ENCODE measurements at places on chromosomes 2 and 18. TPM values are rescaled to one million over a fixed set of nuclear protein-coding genes. Genes with fewer than 3 reads are reported as not detected.
A peak's percentile ranks its signal among the peaks of the same experiment; 100 is the strongest.

DNA sequence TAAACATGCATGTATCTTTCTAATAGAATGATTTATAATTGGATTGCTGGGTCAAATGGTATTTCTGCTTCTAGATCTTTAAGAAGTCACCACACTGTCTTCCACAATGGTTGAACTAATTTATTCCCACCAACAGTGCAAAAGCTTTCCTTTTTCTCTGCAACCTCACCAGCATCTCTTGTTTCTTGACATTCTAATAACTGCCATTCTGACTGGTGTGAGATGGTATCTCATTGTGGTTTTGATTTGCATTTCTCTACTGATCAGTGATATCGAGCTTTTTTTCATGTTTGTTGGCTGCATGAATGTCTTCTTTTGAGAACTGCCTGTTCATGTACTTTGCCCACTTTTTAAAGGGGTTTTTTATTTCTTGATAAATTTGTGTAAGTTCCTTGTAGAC, 182.5 kb downstream of the ANKRD44 start:
- no peaks in the 10 kb centered on the region for H3K4me1 ChIP-seq
- H3K36me3 ChIP-seq: no peaks in the 10 kb centered on the region
- no peak overlapping the region for H3K27ac ChIP-seq
- no peak for DNase-seq

- H3K36me3 ChIP-seq: no peaks in the 10 kb centered on the region
- H3K4me3 ChIP-seq: no peak overlapping the region
- DNase-seq: no peak
- no peak overlapping the region for H3K27ac ChIP-seq
- H3K4me1 ChIP-seq: no peaks in the 10 kb centered on the region
Observed at GRCh38 chr18:41569867-41570266, 385.2 kb upstream of the PIK3C3 start.

DNA sequence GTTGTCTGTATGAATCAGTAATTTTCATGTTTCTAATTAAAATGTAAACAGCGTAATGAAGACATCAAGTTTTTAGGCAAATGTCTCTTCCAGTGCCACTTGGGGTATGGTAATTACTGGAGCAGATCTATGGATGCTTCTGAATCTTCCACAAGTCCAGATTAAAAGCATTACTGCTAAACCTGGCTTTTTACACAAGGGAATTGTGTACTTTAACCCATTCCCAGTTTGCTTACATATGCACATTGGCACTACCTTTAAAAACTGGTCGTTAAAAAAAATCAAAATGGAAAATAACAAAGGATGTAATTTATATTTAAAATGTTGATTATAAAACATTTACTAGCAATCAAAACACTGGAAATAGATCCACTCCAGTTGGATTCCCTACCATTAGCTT, 19.7 kb downstream of the FIGN start:
- H3K27me3 ChIP-seq: no peaks in the 10 kb centered on the region
- no peak overlapping the region for H3K4me3 ChIP-seq
- no peaks in the 10 kb centered on the region for H3K4me1 ChIP-seq
- no peak overlapping the region for H3K27ac ChIP-seq

DNA sequence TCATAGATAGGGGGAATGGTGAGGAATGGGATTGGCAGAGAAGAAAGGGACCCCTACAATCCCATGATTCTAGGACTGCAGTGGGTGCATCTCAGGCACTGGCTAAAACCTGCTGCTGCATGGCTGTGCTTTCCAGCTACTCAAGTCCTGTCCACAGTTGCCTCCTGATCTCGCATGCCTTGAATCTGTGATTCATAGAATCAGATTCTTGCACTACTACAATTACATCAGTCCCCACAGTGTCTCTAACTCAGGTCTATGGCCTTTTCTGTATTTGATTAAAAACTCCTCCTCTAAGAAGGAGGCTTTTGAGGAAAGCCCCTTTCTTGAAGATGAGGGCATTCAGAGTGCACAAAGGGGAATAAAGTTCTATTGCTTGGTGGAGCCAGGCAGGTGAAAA, 117.4 kb downstream of the LRATD1 start:
- H3K4me1 ChIP-seq: no peaks in the 10 kb centered on the region
- H3K27ac ChIP-seq: no peak overlapping the region
- no peak for DNase-seq
- no peaks in the 10 kb centered on the region for H3K27me3 ChIP-seq
- H3K36me3 ChIP-seq: no peaks in the 10 kb centered on the region

- DNase-seq: no peak
- H3K4me3 ChIP-seq: no peak overlapping the region
- no peaks in the 10 kb centered on the region for H3K27me3 ChIP-seq
- H3K36me3 ChIP-seq: no peaks in the 10 kb centered on the region
- no peaks in the 10 kb centered on the region for H3K4me1 ChIP-seq
Observed at GRCh38 chr2:176614930-176615329, 345.7 kb downstream of the MTX2 start.

- no peaks in the 10 kb centered on the region for H3K36me3 ChIP-seq
- H3K27me3 ChIP-seq: peaks cover 23% of the 10 kb centered on the region
- H3K4me1 ChIP-seq: no peaks in the 10 kb centered on the region
- H3K4me3 ChIP-seq: no peak overlapping the region
Observed at GRCh38 chr2:31581124-31581795, 522 bp upstream of the SRD5A2 start.

GRCh38 chr2:65528241-65528574, 95.8 kb upstream of the SPRED2 start:
- DNase-seq: no peak
- no peak overlapping the region for H3K4me3 ChIP-seq
- H3K36me3 ChIP-seq: no peaks in the 10 kb centered on the region
- H3K27ac ChIP-seq: no peak overlapping the region

DNA sequence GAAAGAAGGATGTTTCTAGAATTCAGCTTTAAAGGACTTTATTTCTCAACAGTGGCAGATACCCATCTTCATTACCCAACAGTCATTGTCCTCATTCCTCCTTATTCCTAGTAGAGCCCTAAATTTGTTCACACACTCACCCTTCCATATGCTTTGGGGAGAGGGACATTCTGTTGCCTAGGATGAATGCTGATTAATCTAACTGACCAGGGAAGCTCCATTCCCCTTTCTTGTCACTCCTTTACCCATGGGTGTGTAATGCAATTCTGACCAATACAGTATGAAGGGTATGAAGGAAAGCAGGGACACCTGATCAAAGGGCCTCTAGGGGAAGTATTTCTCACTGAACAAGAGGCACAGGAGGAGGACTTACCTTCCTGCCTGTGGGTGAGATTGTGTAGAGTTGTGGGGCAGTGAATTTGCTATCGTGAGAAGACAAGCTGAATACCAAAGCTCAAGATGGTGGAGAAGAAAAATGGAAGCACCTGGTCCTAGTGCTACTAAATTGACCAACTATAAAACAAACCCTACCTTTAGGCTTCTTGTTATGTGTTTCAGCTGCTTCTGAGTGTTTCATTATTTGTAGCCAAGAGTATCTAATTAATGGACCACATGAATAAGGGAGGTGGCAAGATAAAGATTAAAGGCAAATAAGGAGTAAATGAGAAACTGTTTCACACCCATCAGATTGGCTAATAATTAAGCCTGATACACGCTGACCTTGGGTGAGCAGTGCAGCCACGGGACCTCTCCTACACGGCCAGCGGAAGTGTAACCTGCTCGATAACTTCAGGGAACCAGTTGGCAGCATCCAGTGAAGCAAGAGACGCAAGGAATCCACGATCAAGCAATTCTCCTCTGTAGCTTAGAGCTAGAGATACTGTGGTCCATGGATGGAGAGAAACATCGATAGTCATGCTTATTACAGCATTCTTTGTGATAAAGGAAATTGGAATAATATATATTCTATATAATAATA, 202.3 kb downstream of the MYCN start:
- no peaks in the 10 kb centered on the region for H3K36me3 ChIP-seq
- H3K27ac ChIP-seq: no peak overlapping the region
- no peaks in the 10 kb centered on the region for H3K27me3 ChIP-seq
- DNase-seq: no peak
- no peak overlapping the region for H3K4me3 ChIP-seq

DNA sequence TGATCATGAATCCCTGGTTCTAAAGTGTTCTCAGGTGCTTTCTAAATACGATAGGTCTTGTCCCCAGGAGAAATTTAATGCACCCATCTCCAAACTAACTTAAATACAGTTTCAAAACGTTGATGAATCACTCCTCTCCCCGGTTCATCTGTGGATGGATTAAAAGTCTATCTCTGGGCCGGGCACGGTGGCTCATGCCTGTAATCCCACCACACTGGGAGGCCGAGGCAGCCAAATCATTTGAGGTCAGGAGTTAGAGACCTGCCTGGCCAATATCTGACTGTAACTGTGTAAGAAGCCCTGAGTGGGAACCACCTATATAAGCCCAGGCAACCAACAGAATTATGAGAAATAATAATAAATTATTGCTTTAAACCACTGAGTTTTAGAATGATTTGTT, 78.7 kb downstream of the LONRF2 start:
- no peak for DNase-seq
- no peaks in the 10 kb centered on the region for H3K4me1 ChIP-seq
- H3K27me3 ChIP-seq: no peaks in the 10 kb centered on the region
- no peak overlapping the region for H3K4me3 ChIP-seq
- no peak overlapping the region for H3K27ac ChIP-seq

DNA sequence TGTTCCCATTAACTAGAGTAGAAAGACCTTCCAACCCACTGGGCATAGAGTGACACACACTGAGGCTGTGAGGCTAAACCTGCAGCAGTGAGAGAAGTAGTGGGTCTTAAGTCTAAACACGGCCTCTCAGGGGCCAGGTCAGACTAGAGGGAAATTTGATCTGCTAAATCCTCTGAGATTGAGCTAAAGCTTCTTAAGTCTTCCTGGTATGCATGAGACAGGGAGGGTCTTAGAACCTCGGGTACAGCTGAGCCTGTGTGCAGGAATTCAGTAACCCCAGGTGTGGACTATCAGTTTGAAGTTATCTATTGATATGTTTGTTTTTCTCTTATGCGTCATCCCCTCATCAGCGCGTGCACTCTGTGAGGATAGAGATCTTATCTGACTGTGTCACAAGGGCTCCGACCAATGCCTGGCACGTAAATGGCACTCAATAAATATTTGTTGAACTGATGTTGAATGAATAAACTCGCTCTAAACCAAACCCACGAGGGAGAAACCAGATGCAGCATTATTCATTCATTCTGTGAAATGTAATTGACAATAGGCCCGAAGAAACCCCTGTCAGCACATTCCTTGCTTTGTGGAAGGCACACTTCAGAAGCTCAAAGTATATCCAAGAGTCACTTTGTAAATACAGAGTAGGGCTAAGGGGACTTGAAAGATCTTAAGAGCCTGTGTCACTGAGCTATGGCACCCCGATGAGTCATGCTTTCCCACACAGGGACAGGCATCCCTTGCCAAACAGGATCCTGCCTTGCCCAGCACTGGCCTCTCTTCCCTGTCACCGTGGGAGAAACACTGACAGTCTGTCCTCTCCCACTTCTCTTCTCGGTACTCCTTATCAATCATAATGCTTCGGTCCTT, 21.7 kb upstream of the RAB10 start:
- H3K27ac ChIP-seq: peak overlapping the region; percentile 42
- H3K4me3 ChIP-seq: no peak overlapping the region
- no peaks in the 10 kb centered on the region for H3K27me3 ChIP-seq
- peak; percentile 77 for DNase-seq
- no peaks in the 10 kb centered on the region for H3K36me3 ChIP-seq

DNA sequence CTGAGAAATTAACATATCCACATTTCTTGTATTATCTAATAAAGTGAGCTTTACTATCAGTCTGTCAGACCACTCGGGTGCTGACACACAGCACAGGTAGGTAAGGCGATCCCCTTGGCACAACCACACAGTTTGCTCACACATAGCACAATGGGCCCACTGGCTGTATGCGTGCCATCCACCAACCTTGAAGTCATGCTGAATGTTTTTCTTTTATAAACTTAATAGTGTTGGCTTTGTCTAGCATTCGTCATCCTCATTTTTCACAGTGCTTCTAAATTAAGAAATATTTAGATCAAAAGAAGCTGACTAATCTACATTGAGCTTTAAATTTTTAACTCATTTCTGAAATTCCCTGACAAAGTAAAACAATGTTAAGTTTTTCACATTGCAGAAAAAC, 50.0 kb upstream of the PAPOLG start:
- DNase-seq: no peak
- no peaks in the 10 kb centered on the region for H3K27me3 ChIP-seq
- H3K4me3 ChIP-seq: no peak overlapping the region
- no peaks in the 10 kb centered on the region for H3K4me1 ChIP-seq
- H3K36me3 ChIP-seq: no peaks in the 10 kb centered on the region

DNA sequence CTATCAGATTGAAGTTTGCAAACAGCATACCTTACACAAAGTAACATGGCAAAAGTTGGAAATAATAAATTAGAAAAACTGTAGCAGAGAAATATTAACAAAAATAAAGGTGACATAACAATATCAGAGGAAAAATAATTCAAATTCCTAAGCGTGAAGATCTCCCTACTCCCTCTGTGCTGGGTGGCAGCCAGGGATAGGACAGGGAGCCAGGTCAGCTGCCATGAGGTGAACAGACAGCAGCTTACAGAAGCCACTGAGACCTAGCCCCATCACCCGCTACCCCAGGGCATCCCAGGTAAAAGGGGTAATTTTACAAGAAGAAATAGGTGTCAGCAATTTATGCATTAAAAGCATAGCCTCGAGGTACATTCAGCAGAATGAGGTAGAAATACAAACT, 423.8 kb upstream of the HS6ST1 start:
- H3K4me3 ChIP-seq: no peak overlapping the region
- DNase-seq: no peak
- H3K4me1 ChIP-seq: no peaks in the 10 kb centered on the region
- H3K27me3 ChIP-seq: no peaks in the 10 kb centered on the region
- no peaks in the 10 kb centered on the region for H3K36me3 ChIP-seq

GRCh38 chr2:191983591-191983990, 136.7 kb upstream of the CAVIN2 start:
- no peaks in the 10 kb centered on the region for H3K27me3 ChIP-seq
- no peak overlapping the region for H3K4me3 ChIP-seq
- no peaks in the 10 kb centered on the region for H3K36me3 ChIP-seq
- H3K27ac ChIP-seq: no peak overlapping the region

GRCh38 chr2:72887032-72887739, at the start of gene SPR:
Gene SPR (plus strand): TSS chr2:72887408. CDS start chr2:72887433, 25 bp downstream.
- peak; percentile 88 for DNase-seq
- H3K27me3 ChIP-seq: no peaks in the 10 kb centered on the region
- H3K27ac ChIP-seq: peak within 1 kb of the TSS; percentile 95

DNA sequence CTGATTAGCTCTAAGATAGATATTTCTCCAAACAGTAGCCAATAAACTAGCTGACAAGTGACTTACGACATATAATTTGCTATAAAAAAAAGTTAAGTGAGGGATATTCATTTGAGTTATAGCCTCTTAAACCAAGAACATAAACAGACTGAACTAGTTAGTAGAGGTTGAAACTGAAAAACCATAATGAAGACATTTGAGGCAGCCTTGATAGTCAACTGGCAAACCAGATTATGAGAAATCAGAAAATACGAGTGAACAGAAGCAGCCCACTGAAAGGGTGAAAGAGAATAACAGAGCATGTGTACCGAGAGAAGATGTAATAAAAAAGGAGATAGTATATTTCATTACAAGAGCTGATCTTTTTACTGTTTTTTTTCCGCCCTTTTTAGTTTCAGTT, 698.1 kb upstream of the SETBP1 start:
- no peaks in the 10 kb centered on the region for H3K27me3 ChIP-seq
- no peaks in the 10 kb centered on the region for H3K36me3 ChIP-seq
- no peaks in the 10 kb centered on the region for H3K4me1 ChIP-seq
- DNase-seq: no peak
- H3K4me3 ChIP-seq: no peak overlapping the region
- no peak overlapping the region for H3K27ac ChIP-seq

FBXO15 gene
- total RNA-seq: not detected

LYPD6 gene
- 5.2 TPM for total RNA-seq

SPP2 gene
- total RNA-seq: not detected

MC5R gene
- not detected for total RNA-seq

SIX2 gene
- not detected for total RNA-seq

PHLPP1 gene
- total RNA-seq: 22.1 TPM

MOCOS gene
- 10.0 TPM for total RNA-seq

DOK6 gene
- total RNA-seq: 0.61 TPM

MALL gene
- 213 TPM for total RNA-seq

TMEM198 gene
- 2.9 TPM for total RNA-seq
